ENCODE measurements at places on chromosomes 1 and 21.

GRCh38 chr21:36908260-36908908, 58.1 kb downstream of the HLCS start:
- no peak for DNase-seq

GRCh38 chr1:24413350-24414163, at the start of gene STPG1:
Gene STPG1 (minus strand): TSS chr1:24413782. CDS start chr1:24401388, 12,394 bp downstream.
- peak; percentile 78 for DNase-seq

- DNase-seq = no peak
Observed at GRCh38 chr1:14626869-14627607, 28.6 kb downstream of the KAZN start.

DNA sequence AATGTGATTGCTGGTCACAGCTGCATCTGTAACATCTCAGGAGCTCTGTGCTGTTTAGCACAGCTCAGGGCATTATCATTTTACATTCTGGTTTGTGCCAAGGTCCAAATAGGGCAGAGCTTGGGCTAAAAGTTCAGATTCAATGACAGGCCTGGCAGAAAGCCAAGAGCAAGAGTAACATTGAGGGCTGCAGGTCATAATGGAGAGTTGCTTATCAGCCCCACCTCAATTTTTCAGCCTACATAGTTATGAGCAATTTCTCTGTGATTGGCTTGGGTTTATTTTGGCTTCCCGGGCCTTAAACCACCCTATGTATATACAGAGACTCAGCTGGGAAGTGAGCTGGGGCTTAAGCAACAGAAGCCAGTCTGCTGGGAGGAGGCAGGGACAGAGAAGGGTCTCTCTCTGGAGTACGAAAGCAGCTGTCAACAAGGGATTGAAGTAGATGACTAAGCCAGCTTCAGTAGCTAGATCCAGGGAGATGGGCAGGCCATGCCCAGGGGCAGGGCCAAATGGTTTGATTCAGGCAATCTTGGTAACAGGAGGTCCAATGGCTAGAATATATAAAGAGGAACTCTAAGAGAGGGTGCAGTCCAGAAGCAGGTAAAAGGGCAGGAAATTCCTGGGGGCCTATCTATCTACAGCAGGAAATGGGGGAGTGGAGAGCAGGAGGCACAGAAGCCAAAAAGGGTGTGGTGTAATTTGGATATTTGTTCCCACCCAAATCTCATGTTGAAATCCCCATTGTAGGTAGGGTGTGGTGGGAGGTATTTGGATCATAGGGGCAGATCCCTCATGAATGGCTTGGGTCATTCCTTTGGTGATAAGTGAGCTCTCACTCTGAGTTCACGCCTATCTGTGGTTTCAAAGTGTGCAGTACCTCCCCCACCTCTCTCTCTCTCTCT, 49.0 kb downstream of the BRINP2 start:
- no peak for DNase-seq

DNA sequence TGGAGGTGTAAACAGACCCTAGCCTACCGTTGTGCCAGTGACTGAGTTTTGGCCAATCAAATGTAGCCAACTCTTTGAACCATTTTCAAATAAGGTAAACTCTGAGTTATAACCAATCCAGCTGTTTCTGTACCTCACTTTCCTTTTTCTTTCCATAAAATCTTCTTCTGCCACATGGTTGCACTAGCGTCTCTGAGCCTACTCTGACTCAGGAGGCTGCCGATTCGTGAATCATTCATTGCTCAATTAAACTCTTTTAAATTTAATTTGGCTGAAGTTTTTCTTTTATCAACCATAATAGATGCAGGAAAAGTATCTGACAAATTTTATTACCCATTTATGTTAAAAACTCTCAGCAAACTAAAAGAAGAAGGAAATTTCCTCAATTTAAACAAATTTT, 111.5 kb upstream of the LYPLAL1 start:
- no peak for DNase-seq

DNA sequence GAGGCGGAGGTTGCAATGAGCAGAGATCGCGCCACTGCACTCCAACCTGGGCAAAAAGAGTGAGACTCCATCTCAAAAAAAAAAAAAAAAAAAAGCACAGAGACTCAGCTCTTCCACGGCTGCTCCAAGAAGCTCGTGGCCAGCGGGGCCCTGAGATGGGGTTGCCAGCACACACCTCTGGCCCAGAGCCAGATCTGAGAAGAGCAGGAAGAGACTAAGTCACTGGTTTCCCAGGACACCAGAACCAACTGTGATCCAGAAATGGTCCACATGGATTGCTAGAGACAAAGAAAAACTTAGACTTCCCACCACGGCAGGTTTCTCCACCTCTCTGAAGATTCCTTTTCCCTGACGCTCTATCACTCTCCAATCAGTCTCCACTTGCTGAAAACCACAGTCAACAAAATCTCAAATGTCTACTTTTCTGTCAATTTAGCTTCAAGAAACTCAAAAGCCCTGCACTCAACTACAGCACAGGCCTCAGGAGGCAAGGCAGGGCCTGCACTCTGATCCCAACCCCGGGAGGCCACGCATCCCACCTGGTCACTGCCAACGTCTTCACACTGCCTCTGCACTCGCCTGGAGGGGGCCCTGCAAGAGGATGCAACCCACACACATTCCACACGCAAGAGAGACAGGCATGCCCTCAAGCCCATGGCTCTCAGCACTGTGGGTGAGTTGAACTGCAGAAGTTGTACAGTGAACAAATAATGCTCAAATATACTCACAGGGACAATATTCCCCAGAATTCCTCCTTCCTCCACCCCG, 79.0 kb downstream of the NPHP4 start:
- no peak for DNase-seq

DNA sequence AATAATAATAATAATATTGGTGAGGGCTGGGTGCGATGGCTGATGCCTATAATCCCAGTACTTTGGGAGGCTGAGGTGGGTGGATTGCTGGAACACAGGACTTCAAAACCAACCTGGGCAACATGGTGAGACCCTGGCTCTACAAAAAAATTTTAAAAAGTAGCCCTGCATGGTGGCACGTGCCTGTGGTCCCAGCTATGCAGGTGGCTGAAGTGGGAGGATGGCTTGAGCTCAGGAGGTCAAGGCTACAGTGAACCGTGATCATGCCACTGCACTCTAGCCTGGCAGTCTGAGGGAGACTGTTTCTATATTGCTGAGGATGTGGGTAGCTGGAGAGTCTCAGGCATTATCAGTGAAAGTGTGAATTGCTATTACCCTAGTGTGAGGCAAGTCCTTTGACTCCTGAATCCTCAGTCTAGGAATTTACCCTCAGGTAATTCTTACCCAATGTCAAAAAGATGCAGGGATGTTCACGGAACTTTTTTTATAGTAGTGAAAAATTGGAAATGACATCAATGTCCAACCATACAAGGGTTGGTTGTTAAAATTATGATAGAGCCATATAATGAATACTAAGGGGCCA, 61.8 kb upstream of the RPL11 start:
- DNase-seq = no peak

- no peak for DNase-seq
Observed at GRCh38 chr1:81032374-81032773, 768.4 kb upstream of the ADGRL2 start.

GRCh38 chr1:117654493-117655219, 48.8 kb downstream of the TENT5C start:
- DNase-seq = no peak

DNA sequence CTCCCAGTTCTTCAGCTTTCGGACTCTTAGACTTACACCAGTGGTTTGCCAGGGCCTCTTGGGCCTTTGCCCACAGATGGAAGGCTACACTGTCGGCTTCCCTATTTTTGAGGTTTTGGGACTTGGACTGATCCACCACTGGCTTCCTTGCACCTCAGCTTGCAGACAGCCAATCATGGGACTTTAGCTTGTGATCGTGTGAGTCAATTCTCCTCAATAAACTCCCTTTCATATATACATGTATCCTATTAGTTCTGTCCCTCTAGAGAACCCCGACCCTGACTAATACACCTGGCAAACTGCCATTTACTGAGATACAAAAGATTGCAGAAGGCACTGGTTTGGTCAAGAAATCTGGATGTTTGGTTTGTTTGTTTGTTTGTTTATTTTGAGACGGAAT, 6.4 kb upstream of the RAB4A start:
- no peak for DNase-seq

GRCh38 chr1:97013136-97013535, 291.6 kb downstream of the PTBP2 start:
- no peak for DNase-seq

DNA sequence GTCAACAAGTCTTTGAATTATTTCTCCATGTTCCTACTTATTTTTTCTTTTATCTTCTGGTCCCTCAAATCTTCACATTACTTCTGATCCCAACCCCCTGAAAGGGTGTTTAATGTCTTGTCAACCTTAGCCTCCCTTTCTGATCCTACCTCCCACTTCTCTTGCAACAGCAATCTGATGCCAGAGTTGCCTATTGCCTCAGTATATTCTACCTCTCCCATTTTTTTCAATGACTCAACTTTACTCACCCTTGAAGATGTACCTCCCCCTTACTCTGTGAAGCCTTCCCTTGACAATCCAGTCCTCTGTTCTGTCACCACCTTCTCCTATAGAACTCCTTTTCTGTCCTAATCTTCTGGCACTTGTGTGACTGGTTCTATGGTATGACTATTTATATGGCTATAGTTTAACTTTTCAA, 99.5 kb upstream of the CD55 start:
- DNase-seq = no peak

DNA sequence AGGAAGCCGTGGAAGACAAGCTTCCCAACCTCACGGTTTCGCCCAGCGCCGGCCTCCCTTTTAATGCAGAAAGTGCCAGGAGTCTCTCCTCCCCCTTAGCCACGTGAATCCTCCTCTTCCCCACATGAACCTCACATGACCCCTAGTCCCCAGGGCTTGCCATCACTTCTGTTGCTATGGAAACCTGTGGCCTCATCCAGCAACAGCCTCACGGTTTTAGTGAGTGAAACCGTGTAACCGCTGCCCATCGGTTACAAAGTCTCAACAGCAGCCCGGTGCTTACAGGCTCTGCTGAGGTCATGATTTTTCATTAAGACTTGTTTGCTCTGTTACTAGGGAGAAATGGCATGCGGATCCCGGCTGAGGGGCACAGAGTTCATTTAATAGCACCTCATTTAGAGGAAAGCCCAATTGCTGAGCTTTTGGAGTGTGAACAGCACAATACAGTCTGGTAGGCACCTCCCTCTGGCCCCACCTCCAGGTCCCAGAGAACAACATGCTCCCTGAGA, 143.2 kb upstream of the BACE2 start:
- DNase-seq = no peak

GRCh38 chr1:193114485-193115095, 7.2 kb upstream of the CDC73 start:
- no peak for DNase-seq

DNA sequence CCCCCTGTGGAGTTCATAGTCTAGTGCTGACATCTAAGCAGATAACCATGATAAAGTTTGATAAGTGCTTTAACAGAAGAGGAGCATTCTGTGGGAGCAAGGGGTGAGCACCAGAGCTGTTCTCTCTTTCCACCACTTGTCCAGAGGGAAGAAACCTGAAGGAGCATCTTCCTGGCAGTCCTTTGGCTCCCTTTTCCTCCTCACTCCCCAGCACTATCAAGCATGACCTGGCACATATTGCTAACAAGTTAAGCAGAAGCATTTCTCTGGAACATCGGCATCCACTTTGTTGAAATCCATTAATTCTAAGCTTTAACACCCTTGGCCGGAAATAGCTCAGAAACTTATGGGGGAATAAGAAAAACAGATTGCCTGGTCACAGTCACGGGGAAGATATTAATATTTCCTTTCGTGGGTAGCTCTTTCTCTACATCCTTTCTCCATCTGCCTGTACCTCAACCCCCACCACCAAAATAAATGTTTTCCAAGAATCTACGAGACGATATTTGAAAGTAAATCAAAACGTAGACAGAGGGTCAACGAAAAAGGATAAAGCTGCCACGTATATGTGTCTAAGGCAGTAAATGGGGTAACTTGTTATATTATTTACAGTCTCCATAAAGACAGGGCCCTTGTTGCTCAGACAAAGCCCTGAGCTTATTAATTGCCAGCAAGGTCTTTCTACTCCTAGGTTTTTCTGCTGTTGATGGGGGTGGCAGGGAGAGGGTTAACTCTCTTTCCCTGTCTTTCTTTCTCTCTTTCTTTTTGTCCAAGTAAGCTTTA, 351.4 kb downstream of the NUF2 start:
- DNase-seq = no peak

DNA sequence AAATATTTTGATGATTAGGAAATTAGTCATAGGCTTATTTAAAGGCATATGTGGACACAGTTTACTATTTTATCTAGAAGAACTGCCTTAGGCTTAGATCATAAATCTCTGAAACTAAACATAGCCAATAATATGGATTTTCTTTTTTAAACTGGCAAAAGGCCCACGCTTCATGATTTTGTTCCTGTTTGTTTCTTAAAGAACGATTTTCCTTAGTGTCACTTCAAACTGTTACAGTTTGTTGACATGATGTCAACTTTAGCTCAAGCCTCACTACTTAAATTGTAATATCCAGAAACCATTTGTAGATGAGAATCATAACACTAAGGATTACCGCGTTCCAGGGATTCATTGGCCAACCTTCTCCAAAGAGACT, 322.6 kb downstream of the HHIPL2 start:
- DNase-seq = no peak

DNA sequence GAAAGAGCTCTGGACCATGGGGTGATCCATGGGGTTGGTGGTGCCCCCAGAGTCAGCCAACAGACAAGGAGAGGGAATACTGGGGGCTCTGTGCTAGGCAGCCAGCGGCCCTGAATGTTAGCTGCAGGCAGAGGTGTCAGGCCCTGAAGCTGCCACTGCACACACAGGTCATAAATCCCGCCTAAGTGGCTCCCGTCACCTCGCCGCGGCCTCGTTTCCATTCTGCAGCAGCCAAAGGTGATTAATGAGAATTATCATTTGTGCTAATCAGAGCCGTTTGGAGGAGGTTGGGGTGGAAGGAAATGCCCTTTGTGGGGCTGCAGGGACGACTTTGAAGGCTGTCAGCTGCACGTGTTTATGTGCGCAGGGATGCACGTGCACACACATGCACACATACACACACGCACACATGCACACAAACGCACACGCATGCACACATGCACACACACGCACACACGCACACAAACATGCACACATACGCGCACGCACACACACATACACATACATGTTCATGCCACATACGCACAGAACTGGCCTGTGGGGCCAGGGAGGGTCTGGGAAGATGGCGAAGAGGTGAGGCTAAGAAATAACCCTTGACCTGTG, 88.8 kb upstream of the ARHGEF16 start:
- DNase-seq = no peak

DNA sequence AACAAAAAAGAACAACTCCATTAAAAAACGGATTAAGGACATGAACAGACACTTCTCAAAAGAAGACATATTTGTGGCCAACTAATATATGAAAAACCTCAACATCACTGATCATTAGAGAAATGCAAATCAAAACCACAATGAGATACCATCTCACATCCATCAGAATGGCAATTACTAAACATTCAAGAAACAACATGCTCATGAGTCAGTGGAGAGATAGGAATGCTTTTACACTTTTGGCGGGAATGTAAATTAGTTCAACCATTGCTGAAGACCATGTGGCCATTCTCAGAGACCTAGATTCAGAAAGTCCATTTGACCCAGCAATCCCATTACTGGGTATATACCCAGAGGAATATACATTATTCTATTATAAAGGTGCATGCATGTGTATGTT, 1442.6 kb upstream of the B3GALT2 start:
- DNase-seq = no peak

- no peak for DNase-seq
Observed at GRCh38 chr1:21262293-21263051, 27.8 kb downstream of the ECE1 start.

- DNase-seq = no peak
Observed at GRCh38 chr1:48790397-48790796, 13.7 kb upstream of the BEND5 start.

- no peak for DNase-seq
Observed at GRCh38 chr21:16570171-16570570, 840.4 kb downstream of the USP25 start.

- no peak for DNase-seq
Observed at GRCh38 chr1:231576804-231577718, 48.6 kb downstream of the TSNAX start.

Data from stimulated activated CD4-positive, alpha-beta T cell treated with anti-CD3 and anti-CD28 coated beads, Interleukin-4, amount 100 ng/mL, for 24 hours (primary cell).